Epithelial cell of alveolus of lung (primary cell): ENCODE measurements at places on chromosomes 3 and 15. TPM values are rescaled to one million over a fixed set of nuclear protein-coding genes. Genes with fewer than 3 reads are reported as not detected.

The CCR8 gene
- total RNA-seq: not detected in 2 replicates

The LACTB gene
- total RNA-seq: 14.5 and 22.9 TPM in 2 replicates

The C3orf22 gene
- not detected in 2 replicates for total RNA-seq

The ROPN1 gene
- total RNA-seq: not detected in 2 replicates
